ENCODE measurements at places on chromosomes 3 and 15.

- no peaks in the 10 kb centered on the region for H3K4me1 ChIP-seq
- no peak overlapping the region for H3K4me3 ChIP-seq
- H3K36me3 ChIP-seq, result no peaks in the 10 kb centered on the region
- DNase-seq, result no peak
Measured at GRCh38 chr15:77039848-77040247, 31.1 kb downstream of the TSPAN3 start.

DNA sequence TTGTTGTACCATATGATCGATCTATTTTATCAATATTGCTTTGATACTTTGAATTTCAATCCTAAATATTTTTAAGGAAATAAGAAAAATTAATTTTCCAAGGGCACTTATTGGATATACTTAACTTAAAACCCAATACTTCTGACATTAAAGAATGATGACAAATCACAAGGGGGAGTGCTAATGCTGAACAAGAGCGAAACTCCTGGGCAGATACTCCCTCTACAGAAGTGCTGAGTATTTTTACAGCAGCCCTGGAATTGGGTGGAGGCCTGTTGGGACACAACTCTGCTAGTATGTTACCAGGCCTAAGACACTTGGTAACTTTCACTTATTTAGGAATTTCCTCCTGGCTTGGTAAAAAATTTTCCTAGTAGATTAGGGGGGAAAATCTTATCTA lies 46.2 kb downstream of the DENND6A start:
- H3K36me3 ChIP-seq, result no peaks in the 10 kb centered on the region
- DNase-seq, result no peak
- H3K4me3 ChIP-seq, result no peak overlapping the region

- H3K36me3 ChIP-seq, result no peaks in the 10 kb centered on the region
- H3K4me3 ChIP-seq, result no peak overlapping the region
- H3K4me1 ChIP-seq, result no peaks in the 10 kb centered on the region
- no peak overlapping the region for H3K27ac ChIP-seq
- 0 out of 2 replicates have a peak, but pooled peaks cover 9% of the 10 kb centered on the region for H3K27me3 ChIP-seq
Measured at GRCh38 chr3:45800611-45801010, 4.3 kb upstream of the SLC6A20 start.

DNA sequence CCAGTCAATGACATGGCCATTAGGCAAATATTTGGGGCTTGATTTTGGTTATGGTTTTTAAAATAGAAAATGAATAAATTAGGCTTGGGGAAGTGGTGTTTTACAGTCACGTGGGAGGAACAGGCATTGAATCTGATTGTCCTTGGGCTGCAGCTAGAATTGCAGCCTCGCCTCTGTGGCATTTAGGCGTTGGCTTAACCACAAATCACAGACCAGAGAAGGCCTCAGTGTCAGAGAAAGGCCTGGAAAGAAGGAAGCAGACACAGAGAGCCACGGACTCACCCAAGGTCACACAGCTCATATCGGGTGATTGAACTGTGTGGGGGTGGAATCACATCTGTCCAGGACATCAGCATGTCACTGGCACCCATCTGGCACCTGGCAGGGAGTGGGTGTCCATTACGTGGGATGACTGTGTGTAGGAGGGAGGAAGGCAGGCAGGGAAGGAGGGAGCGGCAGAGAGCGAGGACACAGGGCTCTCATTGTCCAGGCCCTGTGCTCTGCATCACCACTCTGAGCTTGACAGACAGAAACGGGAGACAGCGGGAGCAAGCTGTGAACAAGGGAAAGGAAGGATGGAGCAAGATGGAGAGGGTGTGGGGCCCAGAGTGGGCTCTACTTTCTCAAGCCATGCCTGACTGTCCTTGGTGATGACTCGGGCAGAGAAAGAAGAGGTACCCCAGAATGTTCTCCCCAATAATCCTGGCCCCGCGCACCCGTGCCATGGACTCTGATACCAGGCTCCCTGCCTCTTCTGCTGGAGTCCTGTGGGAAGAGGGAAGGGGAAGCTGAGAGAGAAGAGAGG lies 186.4 kb downstream of the FAM43A start:
- no peak overlapping the region for H3K4me3 ChIP-seq
- no peak for DNase-seq
- no peaks in the 10 kb centered on the region for H3K36me3 ChIP-seq
- no peaks in the 10 kb centered on the region for H3K27me3 ChIP-seq
- H3K27ac ChIP-seq, result no peak overlapping the region

DNA sequence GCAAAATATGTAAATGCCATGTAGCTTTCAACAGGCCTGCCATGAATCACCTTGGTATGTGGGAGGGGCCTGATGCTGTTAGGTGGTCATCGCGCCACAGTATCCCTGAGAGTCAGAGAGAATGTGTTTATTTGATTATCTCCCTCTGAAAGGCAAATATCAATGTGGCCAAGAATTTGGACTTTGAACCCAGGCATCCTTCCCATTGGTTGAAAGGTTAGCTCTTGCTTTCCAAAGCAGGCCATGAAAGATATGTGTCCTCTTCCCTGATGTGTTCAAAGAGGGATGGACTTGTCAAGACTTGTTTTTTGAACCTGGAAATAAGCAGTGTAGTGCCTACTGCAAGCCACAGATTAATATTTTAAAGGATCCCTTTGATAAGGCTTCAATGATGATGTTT lies 36.7 kb downstream of the SRP14 start:
- H3K4me1 ChIP-seq, result no peaks in the 10 kb centered on the region
- H3K27ac ChIP-seq, result no peak overlapping the region
- H3K27me3 ChIP-seq, result no peaks in the 10 kb centered on the region
- DNase-seq, result no peak

Data from MM.1S (cell line).